NCI-H2029 treated with DMSO at 0.1 percent for 48 hours (cell line): ENCODE measurements at places on chromosomes 13 and 19.

DNA sequence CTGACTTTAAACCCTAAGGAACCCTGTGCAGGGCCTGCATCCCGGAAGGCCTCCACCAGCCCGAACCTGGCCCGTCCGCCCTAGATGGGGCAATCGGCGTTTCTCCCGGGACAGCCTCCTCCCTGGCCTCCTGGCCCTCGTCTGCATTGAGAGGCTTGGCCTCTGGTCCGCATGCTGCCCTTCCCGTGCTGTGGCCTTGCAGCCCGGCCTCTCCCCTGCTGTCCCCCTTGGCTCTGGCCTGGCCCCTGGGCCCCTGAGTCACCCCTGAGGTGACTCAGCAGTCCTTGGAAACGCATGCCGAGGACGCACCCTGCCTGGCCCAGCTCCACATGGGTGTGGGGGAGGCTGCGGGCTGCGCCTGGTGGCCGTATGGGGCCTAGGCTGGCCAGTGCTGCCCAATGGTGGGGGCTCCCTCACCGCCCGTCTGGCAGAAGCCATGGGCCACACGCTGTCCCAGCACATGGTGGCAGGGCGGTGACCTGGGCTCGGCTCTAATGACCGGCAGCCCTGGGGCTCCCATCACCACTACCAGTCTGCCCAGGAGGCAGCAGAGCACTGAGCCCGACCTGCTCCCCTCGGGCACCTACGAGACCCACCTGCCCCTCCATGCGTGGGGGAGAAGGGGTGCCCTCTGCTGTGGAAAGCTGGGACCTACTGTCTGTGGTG is 25.7 kb downstream of the SH3GL1 start:
- DNase-seq: no peak

DNA sequence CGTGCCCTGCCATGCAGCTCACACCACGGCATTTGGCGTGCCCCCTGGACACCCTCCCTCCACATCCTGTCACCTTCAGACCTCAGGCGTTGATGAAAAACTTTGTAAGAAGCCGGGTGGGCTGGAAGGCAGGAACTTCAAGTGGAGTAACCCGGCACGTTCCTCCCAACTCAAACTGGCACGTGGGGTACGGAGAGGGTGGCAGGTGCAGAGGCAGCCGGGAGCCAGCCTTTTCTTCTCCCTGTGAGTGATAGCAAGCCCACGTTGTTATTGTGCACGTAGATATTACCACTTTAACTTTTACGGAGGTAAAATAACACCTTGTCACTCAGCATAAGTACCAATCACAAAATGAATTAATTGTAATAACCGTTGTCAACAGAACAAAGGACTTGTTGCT is 198.0 kb downstream of the ZNF536 start:
- DNase-seq: no peak

- no peak for DNase-seq
Observed at GRCh38 chr19:2245273-2245672, 3.9 kb upstream of the AMH start.

DNA sequence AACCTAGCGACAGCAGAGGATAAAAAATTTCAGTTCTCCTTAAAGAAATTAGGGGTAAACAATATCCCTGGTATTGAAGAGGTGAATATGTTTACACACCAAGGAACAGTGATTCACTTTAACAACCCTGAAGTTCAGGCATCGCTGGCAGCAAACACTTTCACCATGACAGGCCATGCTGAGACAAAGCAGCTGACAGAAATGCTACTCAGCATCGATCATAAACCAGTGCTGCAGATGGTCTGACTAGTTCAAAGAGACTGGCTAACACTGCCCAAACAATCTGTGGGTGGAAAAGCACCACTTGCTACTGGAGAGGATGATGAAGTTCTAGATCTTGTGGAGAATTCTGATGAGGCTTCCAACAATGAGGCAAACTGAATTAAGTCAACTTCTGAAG is 19.9 kb upstream of the ACOD1 start:
- DNase-seq: no peak

DNA sequence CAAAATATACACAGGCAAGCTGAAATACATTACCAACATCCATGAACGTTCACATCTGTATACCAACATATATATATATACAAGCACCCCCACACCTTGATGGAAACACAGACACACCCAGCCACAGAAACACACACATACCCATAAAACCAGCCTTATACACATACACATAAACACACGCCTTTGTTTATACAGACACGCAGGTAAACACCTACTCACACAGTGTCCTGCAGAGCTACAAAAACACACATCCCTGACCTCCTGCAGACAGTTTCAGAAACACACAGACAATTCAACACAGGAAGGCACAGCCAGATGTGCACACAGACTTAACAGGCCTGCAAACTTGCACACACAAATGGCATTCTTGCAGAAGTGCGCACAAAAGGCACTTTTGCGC is 21.3 kb upstream of the IRGC start:
- no peak for DNase-seq

- DNase-seq: no peak
Observed at GRCh38 chr13:114099918-114100445, 32.4 kb downstream of the RASA3 start.

DNA sequence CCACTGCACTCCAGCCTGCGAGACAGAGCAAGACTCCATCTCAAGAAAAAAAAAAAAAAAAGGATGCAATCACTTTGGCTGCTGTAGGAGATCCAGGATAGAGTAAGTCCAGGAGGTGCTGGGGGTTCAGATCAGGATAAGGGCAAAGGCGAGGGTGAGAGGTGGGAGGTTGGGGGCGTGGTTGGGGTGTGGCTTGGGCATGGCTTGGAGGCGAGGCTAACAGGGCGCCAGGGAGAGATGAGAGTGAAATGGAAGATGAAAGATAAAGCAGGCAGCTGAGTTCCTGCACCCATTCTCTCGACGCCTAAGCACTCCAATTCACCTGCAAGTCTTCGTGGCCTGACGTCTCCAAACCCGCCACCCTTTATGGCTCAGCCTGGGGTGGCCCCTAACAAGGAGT is 25.0 kb upstream of the ZNRF4 start:
- DNase-seq: no peak

- DNase-seq: no peak
Observed at GRCh38 chr19:56476093-56476492, 1.1 kb downstream of the ZNF667 start.

DNA sequence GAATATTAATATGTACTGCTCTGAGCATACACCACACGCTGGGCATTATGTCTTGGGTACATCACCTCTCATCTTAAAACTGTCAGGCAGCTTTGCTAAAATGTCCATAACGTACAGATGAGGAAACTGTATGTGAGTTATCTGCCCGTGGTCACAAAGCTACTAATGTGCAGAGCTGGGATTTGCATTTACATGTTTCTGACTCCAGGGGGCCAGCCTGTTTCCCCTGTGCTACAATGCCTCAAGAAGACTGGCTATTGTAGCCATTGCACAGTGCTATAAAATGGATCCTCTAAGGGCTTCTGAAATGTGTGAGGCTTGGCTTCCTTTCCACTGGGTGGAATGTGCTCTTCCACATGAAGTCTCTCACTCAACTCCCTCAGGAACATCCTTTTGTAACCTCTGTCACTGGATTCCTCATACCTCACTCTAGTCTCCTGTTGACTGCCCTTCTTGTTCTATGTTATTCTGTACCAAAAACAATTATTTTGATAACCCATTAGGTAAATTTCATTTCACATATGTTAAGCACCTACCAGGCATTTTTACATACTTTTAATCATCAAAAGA is 95.6 kb upstream of the HTR2A start:
- no peak for DNase-seq

DNA sequence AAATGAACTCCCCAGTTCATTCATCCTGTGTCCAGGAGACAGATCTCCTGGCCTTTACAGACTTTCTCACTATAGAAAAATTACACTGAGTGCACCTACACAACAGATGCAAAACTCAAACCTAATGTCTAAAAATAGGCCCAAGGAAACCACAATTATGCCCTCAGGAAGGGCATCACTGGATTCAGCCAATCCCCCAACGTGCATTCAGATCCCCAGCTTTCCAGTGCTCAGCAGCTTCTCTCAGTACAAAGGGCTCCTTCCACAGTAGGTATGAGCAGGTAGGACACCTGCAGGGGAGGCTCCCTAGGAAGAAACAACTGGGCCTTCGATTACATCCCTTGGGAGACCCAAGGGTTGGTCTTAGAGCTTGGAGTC is 2.1 kb downstream of the ZNF709 start:
- DNase-seq: no peak

GRCh38 chr19:16160445-16160942 is 12.8 kb downstream of the CIB3 start:
- DNase-seq: no peak

- DNase-seq: no peak
Observed at GRCh38 chr13:27044837-27045570, 126.6 kb downstream of the USP12 start.

DNA sequence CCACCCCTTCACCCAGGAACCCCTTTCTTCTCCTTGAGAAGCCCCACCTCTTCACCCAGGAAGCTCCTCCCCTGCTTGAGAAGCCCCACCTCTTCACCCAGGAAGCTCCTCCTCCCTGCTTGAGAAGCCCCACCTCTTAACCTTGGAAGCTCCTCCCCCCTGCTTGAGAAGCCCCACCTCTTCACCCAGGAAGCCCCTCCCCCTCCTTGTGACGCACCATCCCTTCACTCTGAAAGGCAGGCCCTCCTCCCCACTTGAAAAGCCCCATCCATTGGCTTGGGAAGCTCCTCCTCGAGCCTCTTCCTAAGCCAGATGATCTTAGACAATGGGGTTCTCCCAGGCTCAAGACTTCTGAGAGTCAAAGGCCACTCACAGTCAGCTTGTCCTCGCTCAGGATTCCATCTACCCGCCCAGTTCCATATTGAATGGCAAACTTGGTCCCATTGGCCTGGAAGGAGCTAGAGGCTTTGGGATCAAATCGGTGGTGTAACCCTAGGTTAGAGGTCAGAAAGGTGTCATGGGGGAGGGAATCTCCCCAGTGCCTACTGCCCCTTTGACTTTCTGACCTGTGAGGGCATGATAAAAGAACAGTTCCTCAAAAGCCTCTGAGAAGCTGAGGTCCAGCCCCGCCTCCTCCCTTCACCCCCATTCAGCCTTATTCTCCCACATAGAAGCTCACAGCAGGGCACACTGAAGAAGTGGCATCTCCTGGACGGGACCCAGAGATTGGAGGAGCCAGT is 4.0 kb downstream of the NAPSA start:
- DNase-seq: no peak

- DNase-seq: peak; percentile 23
Observed at GRCh38 chr19:10625003-10625761, at the start of gene SLC44A2. Gene SLC44A2, plus strand, starts transcription at chr19:10625553. Its CDS starts 81 bp downstream, at chr19:10625634.

DNA sequence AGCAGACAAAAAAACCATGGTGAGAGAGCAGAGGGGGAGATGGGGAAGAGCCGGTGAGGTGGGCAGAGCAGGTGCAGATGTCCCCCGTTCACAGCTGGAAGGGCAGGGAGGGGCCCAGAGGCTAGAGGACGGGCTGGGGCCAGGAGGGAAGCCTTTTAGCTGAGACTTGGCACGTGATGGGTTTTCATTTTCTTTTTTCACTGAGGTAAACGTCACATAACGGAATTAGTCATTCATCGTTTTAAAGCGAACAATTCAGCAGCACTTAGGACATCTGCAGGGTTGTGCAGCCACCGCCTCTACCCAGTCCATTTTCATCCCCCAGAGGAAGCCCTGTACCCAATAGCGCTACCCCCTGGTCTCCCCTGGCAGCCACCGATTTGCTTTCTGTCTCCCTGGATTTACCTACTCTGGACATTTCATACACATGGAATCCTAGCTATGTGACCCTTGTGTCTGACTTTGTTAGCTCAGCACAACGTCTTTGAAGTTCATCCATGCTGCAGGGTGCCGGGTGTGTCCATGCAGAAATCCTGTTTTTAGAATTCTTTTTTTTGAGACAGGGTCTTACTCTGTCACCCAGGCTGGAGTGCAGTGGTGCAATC is 16.0 kb upstream of the EMC10 start:
- DNase-seq: no peak

DNA sequence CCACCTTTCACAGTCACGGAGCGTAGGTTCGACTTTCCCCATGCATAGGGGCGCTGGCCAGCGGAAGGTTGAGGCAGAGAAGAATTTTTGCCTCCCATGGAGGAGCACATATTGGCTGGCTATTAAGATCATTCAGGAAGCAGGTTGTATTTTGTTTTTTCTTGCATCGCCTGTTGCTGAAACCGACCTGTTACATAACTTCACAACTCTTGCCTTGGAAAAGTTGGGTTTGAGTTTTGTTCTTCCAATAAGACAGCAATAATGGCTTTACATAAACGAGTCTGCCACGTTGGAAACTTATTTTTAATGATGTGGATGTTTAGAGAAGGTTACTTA is 1.4 kb downstream of the UPF1 start:
- no peak for DNase-seq

DNA sequence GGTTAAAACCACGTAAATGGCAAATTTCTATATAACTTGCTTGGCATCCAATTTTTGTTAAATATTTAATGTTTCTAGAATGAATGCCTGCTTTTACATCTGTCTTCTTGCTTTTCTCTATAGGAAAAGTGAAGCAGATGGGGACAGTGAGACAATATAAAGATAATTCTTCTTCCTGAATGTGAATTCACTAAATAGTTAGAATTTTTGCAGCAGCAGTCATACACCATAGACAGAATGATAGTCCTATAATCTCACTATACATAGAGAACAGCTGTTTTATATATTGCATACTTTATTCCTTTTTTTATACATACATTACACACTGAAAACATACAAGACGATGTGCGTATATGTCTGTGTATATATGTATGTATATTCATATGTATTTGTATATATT is 1127.3 kb downstream of the PCDH9 start:
- DNase-seq: no peak

- no peak for DNase-seq
Observed at GRCh38 chr13:65999411-65999810, 1230.7 kb downstream of the PCDH9 start.

DNA sequence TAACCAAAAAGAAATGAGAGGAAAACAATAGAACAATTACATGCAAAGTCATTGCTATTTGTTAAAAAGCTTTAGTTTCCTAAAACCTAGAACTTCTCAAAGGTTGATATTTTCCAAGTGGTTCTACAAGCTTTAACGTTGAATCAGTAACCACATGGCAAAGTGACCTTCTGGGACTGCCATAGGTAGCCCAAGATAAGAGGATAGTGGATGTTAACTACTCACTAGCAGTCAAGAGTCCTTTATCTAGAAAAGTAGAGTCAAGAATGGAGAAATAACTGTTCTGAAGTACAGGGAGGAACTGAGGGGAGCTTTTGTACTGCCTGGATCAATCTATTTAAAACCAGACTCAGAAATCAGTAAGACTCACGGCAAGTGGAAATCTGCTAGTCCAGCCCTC is 9.9 kb upstream of the SLC46A3 start:
- DNase-seq: no peak

- no peak for DNase-seq
Observed at GRCh38 chr13:94400874-94401273, 78.6 kb downstream of the DCT start.

GRCh38 chr13:20165417-20166257 is 4.8 kb upstream of the GJA3 start:
- DNase-seq: no peak

DNA sequence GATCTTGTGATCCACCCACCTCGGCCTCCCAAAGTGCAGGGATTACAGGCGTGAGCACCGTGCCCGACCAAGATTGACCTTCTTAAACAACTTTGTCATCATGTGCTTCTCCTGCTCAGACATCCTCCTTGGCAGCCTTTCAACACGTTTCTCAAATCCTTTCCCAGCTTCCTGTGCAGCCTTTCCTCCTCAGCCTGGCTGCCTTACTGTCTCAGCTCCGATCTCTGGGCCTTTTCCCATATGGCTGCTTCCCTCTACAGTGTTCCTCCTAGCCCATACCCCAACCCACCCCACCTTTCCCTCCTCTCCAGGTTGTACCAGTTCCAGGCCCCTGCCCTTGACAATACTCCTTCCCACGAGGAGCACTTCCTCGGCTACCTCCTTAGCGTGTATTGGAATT is 7.2 kb downstream of the PHF11 start:
- DNase-seq: no peak

- DNase-seq: no peak
Observed at GRCh38 chr13:48402325-48402932, 10.5 kb downstream of the LPAR6 start.
